Effector memory CD8-positive, alpha-beta T cell (primary cell): ENCODE measurements at places on chromosomes 3 and 15.

DNA sequence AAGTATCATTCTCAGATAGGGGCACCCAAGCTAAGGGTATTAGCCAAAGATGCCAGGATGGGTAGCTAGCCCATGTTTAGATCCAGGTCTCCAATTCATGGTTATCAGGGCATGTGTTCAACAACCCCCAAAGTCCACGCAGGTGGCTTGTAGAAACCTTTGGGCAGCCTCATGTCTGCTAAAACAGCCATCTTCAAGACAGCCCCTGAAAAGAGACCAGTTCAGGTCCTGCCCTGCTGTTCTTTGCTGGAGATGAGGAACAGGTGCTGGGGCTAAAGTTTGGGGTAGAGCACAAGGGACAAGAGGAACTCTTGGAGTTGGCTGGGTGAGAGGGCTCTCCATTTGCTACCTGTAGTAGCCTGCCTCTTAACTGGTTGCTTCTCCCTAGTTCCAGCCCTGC is 4.6 kb downstream of the PPM1M start:
- no peak for DNase-seq

- DNase-seq = no peak
Observed at GRCh38 chr3:190077395-190078045, 43.2 kb downstream of the P3H2 start.

GRCh38 chr3:32725721-32726120 is 40.7 kb downstream of the CNOT10 start:
- DNase-seq = no peak

DNA sequence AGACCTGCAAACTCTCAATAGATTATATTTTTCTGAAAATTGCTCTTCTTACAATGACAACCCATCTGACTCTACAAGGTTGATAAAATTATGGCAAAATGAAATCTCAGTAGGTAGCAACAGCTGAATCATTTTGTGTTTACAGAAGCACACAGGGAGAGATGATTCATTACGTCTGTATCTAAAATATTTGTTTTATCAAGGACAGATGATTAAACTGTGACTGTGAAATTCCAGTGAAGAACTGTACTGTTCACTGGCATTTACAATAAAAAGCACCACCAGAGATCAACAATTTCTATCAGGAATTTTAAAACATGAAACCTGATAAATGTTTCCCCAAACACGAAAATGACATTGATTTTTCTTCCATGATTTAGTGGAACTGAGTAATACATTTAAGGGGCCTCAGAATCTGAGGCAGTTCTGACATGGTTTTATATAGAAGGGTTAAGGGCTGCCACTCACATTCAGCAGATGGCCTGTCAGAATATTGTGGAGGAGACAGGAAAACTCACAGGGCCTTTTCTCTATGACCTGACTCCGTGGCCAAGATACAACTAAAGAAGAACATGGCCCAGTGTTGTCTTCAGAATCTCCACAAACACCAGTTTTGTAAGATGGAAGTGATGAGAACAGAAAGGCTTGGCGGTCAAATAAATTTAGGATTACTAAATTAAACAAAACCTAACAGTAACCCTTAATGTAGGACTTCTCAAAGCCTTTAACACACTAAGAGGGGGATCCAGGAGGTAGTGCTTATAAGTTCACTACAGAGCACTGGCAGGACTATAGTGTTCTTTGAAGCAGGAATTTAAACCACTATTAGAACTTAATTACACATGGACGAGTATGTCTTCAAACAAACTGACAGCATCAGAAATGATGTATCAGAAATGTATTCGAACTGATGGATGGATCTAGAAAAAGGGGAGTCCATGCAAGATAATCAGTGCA is 25.9 kb downstream of the RAD18 start:
- no peak for DNase-seq

- no peak for DNase-seq
Observed at GRCh38 chr3:98722389-98722788, 40.8 kb upstream of the ST3GAL6 start.

- DNase-seq = no peak
Observed at GRCh38 chr15:37096558-37097143, 3.7 kb downstream of the MEIS2 start.

DNA sequence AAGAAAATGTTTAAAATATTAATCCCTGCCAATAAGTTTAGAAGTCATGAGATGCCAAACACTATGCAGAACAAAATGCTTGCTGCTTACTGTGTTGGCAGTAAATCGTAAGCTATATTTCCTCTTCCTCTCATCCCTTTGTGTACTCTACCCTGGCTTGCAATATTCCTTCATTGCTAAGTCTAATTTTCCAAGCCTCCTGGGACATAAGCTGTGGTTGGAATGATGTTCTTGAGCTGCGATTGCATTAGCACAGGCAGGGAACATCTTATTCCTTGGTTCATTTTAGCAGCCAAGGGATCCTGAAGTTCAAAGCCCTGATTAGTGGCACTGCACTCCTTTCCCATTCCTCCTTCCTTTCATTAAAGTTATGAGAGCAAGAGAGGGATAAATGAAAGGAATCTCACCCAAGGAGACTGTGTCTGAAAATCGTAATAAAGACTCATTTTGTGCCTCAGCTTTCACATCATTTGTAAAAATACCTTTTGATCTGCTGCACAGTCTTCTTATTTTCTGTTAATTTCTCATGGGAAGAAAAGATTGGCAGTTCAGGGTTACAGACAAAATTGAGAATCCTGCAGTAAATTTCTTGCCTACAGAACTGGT is 535.2 kb downstream of the OCA2 start:
- DNase-seq = no peak

DNA sequence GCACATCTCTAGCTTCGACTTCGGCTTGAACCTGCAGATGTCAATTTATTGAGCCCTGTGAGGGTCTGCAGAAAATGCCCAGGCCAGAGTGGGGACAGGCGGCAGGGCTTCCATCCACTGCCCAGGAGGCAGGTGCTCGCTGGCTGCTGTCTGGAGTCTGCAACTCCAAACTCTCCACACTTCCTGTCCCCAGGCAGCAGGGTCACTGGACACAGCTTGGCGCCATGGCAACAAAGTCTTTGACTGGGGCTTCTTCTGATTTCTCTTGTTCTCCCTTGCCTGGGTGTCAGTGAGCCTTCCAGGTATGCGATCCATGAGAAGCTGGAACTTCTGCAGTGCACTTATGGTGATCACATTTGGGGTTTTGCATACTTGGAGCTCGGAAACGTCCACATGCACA is 33.5 kb downstream of the SV2B start:
- no peak for DNase-seq

DNA sequence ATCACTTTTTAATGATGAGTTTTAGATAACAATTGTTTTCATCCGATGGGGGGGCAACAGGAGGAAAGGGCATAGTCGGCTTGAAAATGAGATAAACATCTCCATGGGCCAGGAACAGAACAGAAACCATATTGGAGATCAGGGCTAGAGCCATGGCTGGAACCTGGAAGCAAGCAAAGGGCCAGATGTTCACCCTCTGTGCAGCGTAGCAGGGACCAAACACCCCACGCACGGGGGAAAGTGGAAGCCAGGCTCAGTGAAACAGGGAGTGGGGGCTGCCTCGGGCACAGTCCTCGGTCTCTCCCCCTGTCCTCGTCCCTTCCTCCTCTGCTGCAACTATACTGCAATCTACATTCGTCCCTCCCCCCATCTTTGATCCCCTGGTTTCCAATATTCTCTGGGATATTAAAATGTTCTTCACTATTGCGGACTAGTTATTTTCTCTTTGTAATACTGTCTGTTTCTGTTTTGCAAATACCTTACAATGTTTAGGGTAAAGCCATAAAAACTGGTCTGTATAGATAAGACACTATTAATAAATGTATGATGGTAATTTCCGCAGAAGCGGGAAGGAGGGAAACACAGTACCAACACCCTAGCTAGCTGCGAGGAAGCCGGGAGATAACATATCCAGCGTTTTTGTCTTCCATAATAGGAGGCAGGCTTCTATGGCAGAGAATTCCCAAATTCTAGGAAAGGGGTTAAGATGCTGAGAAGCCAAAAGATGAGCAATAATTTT is 121.5 kb downstream of the XXYLT1 start:
- DNase-seq = no peak

DNA sequence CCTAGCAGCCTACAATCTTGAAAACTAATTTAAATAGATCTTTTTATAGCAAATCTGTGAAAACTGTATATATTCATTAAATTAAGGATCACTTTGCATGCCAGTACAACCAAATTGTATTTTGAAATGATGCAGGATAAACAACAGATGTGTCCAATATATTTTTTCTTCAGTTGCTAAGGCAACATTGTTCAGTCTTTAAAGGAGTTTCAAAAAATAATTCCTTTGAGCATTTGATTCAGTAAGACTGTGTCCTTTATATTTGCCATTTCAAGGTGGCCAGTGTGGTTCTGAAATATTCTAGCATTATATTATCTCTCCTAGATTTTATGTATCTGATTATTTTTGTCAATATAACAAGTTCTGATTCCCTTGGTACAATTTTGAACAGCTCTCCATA is 254.7 kb downstream of the PLOD2 start:
- no peak for DNase-seq
